Urothelium cell line (cell line): ENCODE measurements at places on chromosomes 2 and 18.

- no peak for DNase-seq
Measured at GRCh38 chr18:23228102-23229061, 93.1 kb downstream of the CABLES1 start.

DNA sequence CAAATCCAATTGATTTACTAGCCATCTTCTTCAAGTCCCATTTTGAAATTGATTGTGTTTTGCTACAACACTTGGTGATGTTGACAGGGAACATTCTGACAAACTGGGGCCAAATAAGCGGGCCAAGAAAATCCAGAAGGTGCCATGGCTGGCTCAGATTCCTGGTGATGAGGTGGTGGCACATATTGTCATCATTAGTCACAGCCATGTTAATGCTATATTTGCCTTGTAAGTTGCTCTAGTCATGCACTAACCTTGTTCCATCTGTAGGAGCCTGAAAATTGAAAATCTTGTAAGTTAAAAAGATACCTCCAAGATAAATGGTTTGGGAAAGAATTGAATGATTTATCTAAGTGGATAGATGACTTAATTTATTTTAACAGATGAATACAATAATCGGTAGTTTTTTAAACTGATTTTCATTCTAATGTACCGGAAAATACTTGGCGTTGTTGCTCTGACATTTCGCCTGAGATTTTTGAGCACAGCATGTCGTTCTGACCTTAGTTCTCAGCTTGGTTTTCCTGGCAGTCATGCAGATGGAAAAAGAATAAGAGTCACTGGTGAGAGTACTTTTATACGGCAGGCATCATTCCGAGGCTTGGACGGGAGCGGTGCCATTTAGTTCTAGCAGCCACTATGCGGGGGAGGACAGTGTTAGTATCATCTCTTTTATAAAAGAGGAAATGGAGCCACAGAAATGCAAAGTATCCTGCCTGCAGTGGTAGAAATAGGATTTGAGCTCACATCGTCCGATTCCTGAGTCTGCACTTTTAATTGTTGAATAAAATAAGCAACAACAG lies 133.9 kb downstream of the ZNF532 start:
- peak; percentile 36 for DNase-seq

DNA sequence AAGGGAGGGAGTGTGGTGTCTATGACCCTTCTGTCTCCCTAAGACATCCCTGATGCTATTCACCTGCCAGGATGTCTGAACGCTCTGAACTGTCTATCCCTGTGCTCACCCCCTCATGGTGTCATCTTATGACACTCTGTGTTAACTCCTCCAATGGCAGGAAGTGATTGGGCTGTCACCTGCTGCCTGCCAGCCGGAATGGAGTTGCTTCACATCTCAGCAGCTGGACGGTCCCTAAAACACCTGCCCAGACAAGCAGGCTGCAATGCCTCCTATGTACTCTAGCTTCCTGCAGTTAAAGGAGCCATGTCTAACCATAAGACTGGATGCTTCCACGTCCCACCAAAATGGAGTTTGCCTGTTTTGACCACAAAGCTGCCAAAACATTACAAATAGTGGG lies 99.9 kb downstream of the CPO start:
- DNase-seq = no peak

DNA sequence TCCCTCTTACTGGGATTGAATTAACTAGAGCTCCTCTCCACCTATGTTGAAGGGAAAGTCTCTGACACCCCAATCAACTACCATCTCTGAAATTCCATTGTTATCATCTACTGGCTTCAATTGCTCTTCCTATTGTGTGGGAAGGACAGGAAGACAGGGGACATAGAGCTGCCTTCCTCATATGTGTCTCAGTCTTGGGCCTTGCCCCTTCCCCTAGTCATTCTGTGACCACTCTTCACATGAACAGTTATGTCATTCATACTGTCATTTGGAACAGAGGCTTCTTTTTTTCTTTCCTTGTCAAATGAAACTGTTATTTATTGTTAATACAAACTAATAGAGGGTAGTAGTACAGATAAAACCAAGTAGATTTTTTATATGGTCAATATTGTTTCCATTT lies 69.6 kb upstream of the EMILIN2 start:
- no peak for DNase-seq

DNA sequence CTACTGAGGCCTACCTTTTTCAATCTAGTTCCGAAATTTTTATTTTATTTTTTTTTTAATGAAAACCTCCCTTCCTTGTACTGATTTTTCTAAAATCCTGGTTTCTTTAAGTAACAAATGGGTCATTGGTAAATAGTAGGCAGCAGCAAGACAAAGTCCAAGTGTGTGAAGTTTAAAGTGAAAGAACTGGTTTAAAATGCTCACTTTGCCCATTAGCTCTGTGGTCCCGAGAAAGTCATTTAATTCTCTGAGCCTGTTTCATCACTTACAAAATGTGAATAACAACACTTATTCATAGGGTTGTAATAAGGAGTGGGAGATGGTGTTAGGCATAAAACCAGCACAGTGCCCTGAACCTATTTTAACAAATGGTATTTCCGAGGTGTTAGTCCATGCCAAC lies 426.2 kb downstream of the ERBB4 start:
- DNase-seq = no peak

DNA sequence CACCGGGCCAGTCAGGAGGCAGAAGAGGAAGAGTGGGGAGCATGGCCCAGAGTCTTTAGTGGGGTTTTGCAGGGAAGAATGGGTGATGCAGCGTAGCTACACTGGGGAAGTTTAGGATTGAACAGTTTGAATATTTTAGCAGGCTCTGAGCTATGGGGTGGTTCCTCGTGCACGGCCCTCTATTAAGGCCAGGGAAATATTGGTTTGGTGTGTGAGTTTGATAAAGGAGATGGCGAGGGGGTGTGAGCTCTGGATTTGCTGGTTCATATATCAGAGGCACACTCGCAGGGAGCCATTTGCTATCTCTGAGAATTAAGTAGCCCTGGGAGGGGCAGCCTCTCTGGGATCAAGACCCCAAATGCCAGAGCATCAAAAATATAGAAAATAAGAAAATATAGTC lies 50.1 kb downstream of the BOLA3 start:
- DNase-seq = no peak

DNA sequence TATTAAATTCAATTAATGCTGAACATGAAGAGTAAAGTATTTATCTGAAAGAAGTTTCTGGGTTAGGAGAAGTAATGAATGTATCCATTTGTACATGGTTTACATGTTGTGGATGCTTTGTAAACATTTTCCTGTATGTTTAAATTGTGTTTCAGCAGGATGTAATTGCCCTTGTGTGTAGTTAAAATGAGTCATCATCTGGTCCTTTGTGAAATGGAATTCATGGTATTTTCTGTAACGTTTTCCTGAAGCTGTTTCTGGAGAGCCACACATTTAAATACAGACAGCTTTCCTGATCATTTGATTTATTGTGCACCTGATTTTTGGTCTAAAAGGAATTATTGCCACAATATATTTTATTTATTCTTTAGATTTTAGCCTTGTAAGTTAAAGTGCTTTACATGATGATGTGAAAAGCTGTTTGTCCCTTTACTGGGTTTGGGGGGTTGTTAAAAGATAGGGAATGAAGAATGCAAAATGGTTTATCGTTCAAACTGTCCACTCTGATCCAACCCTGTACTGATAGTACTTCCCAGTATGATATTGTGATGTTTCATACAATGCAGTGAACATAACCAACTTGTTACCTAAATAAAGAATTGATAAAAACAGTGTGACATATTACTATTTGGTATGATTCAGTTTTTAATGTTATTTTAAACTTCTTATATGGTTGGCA lies 41.7 kb upstream of the SLC3A1 start:
- DNase-seq = peak; percentile 68

DNA sequence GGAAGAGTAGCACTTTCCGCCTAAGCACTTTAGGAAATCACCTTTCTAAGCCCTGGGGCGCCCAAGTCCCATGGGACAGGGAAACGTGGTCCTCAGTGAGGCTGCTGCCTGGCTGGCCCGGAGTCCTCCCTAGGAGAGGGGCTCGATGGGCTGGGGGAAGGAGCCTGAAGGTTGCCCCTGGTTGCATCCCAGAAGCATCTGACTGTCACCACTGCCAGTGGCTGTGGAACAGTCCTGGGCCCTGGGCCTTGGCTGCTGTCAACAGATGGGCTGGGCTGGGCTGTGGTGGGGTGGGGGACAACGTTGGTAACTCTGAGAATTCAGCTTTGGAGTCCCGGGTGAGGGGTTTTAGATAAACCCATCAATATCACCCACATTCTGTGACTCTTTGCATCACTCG lies 22.5 kb downstream of the ASB1 start:
- DNase-seq = no peak

DNA sequence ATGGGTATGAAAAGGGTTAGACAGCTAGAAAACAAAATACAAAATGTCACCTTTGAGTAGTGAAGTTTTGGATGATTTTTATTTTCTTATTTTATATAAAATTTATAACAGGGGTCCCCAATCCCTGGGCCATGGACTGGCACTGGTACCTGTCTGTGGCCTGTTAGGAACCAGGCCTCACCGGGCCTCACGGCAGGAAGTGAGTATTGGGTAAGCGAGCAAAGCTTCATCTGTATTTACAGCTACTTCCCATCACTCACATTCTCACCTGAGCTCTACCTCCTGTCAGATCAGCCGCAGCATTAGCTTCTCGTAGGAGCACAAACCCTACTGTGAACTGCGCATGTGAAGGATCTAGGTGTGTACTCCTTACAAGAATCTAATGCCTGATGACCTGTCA lies 202.8 kb upstream of the TWIST2 start:
- DNase-seq = no peak

DNA sequence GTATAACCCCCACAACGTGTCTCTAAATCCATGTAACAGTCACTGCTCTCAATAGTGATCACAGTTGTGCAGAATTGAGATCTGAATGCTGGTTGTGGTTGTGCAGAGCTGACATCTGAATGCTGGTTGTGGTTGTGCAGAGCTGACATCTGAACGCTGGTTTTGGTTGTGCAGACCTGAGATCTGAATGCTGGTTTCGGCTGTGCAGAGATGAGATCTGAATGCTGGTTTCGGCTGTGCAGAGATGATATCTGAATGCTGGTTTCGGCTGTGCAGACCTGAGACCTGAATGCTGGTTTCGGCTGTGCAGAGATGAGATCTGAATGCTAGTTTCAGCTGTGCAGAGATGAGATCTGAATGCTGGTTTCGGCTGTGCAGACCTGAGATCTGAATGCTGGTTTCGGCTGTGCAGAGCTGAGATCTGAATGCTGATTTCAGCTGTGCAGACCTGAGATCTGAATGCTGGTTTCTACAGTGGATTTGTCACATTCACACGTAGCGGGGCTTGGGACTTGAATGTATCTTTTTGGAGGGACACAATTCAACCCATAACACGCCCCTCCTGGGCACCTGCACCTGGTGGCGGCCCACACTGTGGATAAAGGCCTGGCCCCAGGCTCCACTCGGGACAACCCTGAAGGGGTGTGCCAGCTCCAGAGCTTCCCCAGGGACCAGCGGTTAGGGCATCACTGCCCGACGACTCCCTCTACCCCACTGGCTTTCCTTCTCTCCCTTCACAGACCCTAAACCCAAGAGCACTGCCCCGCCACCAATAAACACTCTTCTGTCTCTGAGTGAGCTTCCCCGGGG lies 51.1 kb upstream of the SLC66A3 start:
- DNase-seq = no peak

- DNase-seq = no peak
Measured at GRCh38 chr18:70693246-70693645, 404.4 kb downstream of the SOCS6 start.

GRCh38 chr2:126425943-126426342 lies 230.0 kb upstream of the GYPC start:
- DNase-seq = no peak

DNA sequence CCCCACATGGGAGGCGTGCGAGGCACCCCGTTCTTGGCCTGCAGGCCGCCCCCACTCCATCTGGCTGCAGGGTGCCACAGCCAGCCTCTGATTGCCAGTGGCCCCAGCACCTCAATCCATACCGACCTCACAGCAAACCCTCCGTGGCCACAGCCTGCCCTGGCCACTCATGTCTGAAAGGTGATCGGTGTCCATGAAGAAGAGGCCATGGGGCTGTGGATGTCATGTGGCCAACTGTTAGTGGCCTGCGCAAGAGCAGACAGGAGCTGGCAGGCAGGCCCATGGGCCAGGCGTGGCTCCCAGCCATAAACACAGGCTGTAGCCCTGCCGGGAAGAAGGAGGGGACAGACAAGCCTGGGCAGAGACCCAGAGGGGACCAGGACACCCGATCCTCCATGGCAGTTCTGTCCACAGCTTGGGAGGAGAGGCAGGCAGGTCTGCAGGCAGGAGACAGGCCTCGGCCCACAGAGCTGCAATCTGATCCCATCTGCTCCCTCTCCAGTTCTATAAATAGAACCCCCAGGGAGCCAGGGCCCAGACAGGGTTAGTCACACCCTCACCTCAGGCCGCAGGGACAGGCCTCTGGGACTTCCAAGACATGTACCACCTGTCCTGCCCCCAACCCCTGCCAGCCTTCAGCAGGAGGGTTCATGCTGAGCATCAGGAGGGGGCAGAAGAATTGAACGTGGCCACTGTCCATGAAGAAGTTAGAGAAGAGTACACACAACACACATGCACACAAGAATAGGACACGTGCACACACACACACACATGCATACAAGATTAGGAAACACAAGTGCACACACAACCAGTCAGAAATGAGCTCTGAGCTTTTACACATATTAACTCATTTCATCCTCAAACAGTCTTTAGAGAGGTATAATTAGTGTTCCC lies 16.9 kb downstream of the STEAP3 start:
- peak; percentile 93 for DNase-seq

DNA sequence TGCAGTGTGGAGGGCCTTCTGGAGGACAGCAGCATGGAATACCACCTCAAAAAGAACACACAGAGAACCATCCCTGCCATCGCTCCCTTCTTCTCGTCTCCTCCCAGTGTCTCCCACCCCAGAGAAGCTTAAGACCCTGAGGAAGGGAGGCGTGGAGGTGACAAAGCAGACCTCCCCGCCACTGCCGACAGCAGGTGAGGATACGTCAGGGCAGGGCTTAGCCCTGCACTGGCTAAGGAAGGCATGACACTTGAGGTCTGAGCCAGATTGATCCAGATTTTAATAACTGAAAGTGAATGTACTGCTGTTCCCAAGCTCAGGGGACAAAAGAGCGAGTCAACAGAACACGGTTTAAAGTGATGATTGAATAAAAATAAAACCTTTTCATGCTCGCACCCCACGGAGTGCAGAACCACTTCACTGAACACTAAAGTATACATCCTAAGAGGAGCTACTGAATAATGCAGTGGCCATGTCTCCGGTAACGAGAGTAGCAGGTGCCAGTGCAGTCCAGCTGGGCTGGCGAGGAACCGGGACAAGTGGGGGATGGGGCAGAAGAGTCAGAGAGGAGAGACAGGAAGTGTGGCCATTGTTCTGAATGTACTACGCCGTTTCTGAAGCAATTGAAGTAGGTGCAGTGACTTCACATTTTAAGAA lies 391.0 kb downstream of the CDH2 start:
- no peak for DNase-seq

GRCh38 chr2:191050640-191050987 lies 36.6 kb upstream of the STAT1 start:
- no peak for DNase-seq

DNA sequence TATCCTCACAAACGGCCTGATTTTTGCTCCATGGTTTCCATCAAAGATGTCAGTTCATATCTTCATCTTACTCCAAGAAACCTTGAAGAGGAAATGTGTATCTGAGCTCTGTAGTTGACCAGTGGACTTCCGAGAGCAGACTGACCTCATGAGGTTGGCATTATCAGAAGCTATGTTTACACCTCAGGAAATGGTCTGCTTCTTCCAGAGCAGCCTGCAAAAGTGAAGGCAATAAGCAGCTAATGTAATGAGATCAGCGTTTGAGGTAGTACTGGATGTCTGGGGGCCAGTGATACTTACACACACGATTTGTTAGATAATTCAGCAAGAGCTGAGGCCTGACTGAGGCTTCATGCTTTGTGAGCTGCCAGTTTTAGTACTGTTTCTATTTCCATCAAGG lies 189.7 kb downstream of the LRRTM1 start:
- DNase-seq = no peak

GRCh38 chr2:26438526-26438925 lies 36.8 kb downstream of the DRC1 start:
- DNase-seq = peak; percentile 30
